ENCODE measurements at places on chromosomes 4 and X.

GRCh38 chr4:133146574-133147241 is 2.4 kb upstream of the PCDH10 start:
- DNase-seq = no peak

GRCh38 chrX:154596290-154596929 is 11.5 kb downstream of the CTAG1A start:
- DNase-seq = peak; percentile 17

GRCh38 chr4:20074450-20074849 is 177.3 kb upstream of the SLIT2 start:
- DNase-seq = no peak

DNA sequence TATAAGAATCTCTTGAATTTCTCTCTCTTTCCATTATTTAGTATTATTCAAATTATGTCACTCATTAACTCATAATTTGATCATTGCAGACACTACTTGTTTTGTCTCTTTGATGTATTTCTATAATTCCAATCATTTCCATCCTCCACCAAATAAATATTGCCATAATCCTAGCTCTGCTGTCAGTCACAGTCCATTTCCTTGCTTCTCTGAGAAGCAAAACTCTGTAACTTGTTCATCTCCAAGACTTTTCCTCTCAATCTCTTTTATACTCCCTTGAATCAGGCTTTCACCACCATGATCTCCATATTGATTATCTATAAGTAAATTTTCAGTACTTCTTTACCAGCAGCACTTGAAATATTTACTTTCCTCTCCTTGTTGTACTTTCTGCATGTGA is 135.9 kb downstream of the SCLT1 start:
- no peak for DNase-seq

- no peak for DNase-seq
Observed at GRCh38 chr4:113872426-113873260, 106.8 kb downstream of the ARSJ start.

GRCh38 chr4:176760471-176760870 is 32.3 kb downstream of the VEGFC start:
- no peak for DNase-seq

DNA sequence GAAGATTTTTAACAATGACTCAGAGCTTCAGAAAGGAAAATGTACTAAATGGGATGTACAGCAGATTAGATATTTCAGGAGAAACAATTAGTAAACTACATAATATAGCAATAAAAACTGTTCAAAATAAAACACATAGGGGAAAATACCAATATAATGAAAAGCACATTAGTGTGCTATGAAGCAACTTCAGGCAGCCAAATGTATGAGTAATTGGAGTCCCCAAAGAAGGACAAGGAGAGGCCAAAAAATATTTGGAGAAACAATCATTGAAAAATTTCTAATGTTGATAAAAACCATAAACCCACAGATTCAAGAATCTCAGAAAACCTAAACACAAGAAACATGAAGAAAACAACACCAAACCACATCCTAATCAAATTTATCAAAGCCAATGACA is 129.3 kb upstream of the CHRDL1 start:
- no peak for DNase-seq

GRCh38 chr4:81392164-81392563 is 79.5 kb downstream of the RASGEF1B start:
- no peak for DNase-seq

DNA sequence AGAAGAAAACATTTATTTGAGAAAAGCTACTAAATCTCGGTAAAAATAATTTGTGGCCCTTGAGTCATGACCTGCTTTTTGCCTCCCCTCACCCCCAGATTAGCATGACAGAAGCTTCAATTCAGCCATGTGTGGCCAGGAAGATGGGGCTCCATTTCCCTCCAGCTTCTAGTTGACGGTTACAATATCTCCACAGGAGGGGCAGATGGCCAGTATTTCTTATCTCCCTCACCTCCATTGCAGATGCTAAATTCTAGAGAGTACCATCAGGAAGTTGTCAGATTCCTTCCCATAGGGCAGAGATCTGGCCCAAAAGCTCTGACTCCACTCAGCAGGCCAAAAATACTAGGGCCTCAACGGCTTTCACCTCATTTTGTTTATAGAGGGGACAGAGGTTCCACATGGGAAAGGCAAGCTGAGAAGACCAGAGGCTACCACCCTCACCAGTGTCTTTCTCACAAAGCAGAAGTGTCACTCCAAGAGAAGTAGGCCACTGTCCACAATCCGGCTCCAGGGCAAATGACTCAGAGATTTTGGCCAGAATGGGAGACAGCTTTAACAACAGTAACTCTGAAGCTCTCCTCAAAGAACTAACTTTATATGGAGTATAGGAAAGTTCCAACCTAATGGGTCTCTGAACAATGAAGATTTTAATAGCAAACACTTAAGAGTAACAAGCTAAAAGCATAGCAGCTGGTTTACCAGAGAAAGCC is 108.3 kb downstream of the TBC1D19 start:
- DNase-seq = peak; percentile 87

- DNase-seq = no peak
Observed at GRCh38 chr4:152044331-152045036, 283.7 kb upstream of the GATB start.

GRCh38 chr4:24001486-24002329 is 111.9 kb upstream of the PPARGC1A start:
- DNase-seq = no peak

DNA sequence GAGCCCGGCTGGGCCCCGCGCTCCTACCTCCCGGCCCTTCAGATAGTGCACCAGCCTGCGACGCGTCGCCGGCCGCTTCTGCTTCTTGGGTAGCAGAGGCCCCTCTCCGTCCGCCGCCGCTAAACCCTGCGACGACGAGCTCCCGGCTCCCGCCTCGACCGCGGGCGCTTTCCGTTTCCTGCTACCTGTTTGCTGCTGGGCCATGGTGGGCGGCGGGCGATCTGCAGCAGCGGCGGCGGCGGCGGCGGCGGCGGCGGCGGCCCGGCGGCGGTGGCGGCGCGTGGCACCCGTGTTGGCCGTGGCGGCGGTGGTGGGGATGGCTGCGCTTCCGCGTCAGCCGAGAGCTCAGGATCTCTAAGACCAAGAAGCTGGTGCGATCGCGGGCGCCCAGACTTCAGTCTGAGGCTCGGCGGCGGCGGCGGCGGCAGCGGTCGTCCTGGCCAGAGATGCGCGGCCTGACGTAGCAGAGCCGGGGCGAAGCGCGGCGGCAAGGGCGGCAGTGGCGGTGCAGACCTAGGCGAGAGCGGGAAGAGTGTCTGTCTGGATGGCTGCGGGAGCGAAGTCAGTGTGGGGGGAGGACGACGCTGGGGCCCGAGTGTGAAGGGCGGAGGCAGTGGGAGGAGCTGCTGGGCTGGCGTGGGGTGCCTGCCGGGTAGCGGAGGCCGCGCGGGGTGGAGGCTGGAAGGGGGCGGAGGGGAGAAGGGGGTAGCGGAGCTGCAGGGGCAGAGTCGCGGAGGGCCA is at the start of gene DCAF12L2:
Gene DCAF12L2 (minus strand): TSS at position 569 of the 741 bp plus-strand sequence. CDS start 365 bp downstream, at position 204.
- DNase-seq = no peak

DNA sequence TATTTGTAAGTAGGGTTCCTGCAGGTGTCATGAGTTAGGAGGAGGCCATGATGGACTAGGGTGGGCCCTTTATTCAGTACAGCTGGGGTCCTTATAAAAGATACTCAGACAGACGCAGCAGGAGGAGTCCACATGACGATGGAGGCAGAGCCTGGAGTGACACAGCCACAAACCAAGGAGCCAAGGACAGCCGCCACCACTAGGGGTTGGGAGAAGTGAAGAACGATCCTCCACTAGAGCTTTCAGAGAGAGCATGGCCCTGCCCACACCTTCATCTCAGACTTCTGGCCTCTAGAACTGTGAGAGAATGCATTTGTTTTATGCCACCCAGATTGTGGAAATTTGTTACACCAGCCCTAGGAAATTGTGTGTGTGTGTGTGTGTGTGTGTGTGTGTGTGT is 31.1 kb downstream of the JAKMIP1 start:
- no peak for DNase-seq

DNA sequence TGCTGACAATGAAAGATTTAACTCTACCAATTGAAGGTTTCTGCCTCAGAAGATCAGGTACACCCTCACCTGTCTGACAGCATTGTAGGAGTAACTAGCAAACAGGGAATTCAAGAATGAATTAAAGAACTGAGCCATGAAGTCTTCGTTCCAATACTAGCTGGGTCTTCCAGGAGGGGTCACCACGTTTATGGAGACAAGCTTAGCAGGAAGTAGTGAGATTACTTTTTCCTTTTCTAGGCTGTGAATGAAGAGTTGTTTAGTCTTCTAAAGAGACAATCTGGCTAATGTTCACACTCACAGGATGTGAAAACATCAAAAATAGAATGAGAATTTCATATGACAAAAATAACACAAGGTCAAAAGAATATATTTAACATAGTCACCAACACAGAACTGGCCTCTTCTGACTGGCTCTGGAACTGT is 54.9 kb downstream of the REELD1 start:
- no peak for DNase-seq

DNA sequence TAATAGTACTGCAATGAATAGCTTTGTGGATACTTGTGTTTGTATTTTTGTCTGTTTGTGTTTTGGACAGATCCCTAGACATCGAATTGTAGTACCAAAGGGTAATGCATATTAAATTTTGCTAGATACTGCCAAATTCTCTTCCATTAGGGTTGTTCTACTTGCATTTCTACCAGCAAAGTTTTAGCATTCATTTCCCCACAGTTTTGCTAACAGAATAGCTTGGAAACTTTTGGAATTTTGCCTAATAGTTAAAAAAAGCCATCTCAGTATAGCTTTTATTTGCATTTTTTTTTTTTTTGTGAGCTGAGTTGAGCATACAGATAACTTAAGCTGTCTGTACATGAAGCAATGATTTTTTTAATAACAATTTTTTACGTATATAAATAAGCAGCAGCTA is 1084.9 kb downstream of the ADGRL3 start:
- no peak for DNase-seq

- DNase-seq = no peak
Observed at GRCh38 chrX:22536746-22537304, 264.1 kb downstream of the CBLL2 start.

DNA sequence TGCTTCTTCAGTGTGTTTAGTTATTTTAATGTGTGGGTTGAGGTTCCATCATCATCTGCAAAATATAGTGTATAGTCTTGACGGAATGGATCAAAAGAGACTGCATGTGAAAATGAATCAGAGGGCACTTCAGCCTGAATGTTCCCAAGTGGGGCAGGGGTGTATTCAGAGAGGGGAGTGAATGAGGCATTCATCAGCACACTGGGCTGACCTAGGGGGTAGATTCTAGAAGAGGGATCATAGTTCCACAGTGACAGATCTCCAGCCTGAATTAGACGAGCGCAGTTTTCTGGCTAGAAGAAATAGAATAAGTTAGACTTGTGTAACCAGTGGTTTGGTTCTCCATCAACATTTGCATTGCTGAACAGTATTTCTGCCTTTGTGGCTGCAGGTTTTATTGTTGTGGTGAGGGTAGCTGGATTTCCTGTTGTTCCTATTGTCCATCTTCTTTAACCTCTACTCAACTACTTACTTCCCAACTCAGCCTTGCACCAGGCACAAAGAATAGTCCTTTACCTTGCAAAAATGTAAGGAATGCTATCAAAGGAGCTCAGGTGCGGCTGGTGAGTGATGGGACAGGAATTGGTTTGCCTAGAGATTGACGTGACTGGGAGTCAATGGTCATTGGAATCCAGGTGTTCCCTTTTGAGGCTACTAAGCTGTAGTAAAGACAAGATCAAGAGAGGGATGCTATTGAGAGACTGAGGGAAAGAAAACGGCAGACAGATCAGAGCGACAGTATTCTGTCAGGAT is 50.9 kb downstream of the NAP1L5 start:
- DNase-seq = no peak

DNA sequence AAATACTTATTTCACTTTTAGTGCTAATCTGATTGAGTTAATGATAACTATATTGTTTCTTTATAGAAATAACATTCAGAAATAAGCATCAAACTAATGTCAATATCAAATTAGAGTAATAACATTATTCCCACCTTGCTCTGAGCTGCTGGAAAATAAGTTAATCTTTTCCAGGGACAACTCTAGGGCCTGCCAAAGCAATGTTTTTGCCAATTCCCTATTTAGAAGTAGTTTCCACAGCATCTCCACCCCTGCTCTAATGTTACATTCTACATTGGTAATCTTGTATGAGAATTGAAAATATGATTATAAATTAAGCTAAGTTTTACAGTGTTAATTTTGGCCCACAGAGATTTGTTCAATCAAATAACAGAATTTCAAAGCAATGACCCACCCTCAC is 68.3 kb downstream of the REELD1 start:
- no peak for DNase-seq

DNA sequence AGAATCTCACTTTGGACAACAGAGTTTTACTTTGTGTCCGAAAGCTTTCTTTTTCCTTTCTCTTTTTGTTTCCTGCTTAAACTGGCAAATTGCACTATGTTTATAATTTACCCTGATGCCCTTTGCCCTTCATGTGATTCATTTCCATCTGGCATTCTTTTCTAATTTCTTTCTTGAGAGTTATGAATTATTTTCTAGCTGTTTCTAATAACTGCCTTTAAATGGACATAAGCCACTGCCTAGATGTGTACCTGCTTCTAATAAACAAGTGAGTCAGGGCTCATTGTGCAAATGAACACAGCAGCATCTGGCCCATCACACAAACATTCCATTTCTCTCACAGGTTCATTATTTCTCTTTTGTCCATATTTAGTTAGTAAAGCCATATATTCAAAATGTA is 242.3 kb upstream of the GPRIN3 start:
- DNase-seq = no peak

- no peak for DNase-seq
Observed at GRCh38 chrX:9241427-9241826, 207.5 kb upstream of the FAM9B start.

GRCh38 chr4:141058591-141059512 is 74.4 kb downstream of the RNF150 start:
- DNase-seq = no peak

GRCh38 chrX:115559672-115560071 is 1.3 kb upstream of the PLS3 start:
- no peak for DNase-seq

GRCh38 chr4:84719115-84719514 is 136.2 kb downstream of the CDS1 start:
- peak; percentile 10 for DNase-seq

GRCh38 chr4:96097040-96097607 is 257.2 kb downstream of the PDHA2 start:
- DNase-seq = no peak

DNA sequence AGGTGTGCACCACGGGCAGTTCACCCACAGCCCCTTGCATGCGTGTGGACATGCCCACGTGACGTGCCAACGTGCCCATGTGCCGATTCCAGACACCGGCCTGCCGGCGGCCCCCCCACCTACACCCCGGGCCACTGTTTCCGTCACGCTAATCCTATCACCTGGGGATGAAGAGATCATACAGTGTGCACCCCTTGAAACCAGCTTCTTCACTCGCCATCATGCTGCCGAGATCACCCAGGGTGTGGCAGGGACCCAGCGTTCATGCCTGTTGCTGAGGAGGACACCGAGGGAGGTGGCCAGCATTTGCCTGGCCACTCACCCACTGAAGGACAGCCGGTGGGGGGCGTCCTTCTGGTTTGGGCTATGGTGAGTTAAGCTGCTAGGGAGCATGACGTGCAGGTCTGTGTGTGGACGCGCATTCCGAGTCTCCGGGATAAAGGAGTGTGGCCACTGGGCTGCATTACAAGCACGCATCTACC is 14.1 kb downstream of the CTBP1 start:
- no peak for DNase-seq

GRCh38 chr4:15891312-15891711 is 47.2 kb downstream of the FGFBP1 start:
- DNase-seq = no peak
